Activated T-cell treated with anti-CD3 and anti-CD28 coated beads, Interleukin-2, amount 50 U/mL, for 72 hours (primary cell): ENCODE measurements at places on chromosomes 4 and X. TPM values are rescaled to one million over a fixed set of nuclear protein-coding genes. Genes with fewer than 3 reads are reported as not detected.
A peak's percentile ranks its signal among the peaks of the same experiment; 100 is the strongest.

- no peak for DNase-seq
Observed at GRCh38 chrX:131199091-131199490, 90.0 kb downstream of the IGSF1 start.

DNA sequence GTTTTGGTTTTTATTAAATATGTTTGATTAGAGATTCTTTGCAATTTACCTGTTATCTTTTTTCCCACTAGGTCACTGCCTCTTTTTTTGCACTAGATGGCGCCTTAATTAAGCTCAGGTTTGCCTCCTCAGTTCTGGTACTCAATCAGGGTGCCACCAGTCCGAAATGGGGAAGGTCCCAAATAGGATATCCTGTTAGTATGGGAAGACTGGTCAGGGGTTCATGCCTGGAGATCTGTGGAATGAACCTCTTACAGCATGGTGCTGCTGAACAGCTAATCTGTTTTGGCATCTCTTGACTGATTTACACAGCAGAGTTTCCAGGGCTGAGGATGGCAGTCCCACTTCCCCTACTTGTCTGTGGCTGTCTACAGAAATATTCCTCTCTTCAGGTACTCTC lies 24.2 kb upstream of the VSIG1 start:
- DNase-seq = no peak

Gene HPGDS
- not detected for total RNA-seq

GRCh38 chrX:119602701-119603255 lies 3.4 kb downstream of the NKRF start:
- no peak for DNase-seq

Gene CHRNA9
- not detected for total RNA-seq

GRCh38 chrX:106585478-106585877 lies 26.3 kb upstream of the RADX start:
- DNase-seq = no peak

- DNase-seq = peak; percentile 29
Observed at GRCh38 chr4:150302553-150302952, 224.3 kb downstream of the DCLK2 start.

Gene HSFX4
- not detected for total RNA-seq

Gene HELT
- not detected for total RNA-seq

Gene CXXC4
- not detected for total RNA-seq

DNA sequence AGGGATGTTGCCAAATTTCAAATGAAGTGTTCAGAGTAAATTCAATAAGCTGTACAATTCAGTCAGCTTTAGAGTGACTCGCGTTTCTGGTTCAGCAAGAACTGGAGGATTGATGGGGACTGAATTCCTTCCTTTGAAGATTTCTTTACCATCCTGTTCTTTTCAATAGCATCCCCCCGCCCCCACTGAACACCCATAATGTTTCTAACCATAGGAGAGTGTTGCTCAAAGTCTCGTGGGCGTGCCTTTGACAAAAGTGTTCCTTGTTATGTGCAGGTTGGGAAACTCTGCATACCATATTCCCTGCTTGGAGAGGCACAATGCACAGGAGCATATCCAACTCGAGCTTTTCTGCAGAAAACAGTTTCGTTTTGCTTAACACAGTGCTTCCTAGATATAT lies 323.5 kb upstream of the CASK start:
- no peak for DNase-seq

- DNase-seq = no peak
Observed at GRCh38 chrX:104420907-104421306, 145.1 kb upstream of the IL1RAPL2 start.

DNA sequence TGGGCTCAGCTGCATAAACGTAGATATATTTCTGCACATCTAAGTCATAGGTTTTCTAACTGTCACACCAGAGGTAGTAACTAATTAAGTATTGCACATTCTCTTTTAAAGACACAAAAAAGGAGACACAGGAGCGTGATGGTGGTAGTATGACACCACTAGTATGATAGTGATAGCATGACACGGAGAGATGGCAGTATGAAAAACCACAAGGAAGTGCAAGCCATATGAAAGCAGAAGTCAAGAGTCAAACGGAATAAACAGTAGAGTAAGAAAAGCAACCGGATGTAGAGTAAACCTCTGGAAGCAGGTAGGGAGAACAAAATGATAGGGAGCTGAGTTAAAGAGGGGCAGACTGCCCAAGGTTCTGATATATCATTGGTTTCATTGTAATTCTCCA lies 382.2 kb upstream of the INTU start:
- no peak for DNase-seq

GRCh38 chr4:146900295-146900694 lies 45.4 kb downstream of the TTC29 start:
- no peak for DNase-seq

DNA sequence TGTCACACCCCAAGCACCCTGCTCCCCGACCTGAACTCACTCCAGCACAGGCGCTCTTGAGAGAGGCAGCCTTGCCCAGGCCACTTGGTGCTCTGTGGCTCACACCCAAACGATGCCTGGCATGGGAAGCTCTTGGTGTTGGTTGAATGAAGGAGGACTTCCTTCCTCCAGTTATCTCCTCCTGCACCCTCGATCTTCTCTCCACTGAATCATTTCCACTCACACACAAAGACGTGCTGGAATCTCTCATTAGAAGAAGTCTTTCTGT lies 90.5 kb upstream of the TRIM2 start:
- no peak for DNase-seq

Gene SPANXB1
- not detected for total RNA-seq

DNA sequence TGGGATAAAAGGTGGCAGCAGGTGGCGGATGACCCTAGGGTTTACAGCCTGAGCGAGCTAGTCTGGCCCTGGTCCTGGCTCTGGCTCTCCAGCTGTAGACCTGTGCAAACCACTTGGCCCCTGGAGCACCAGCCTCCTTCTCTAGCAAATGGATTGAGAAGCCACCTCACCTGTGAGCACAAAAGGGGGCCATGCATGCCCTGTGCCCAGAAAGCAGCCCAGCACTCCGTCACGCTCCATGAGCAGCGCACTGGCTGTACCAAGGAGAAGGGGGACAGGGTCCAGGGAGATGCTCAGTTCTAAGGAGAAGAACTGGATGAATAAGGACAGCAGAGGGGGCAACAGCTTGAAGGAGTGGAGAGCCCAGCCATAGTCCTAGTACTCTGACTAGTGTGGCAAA lies 46.9 kb upstream of the C4orf50 start:
- DNase-seq = no peak

- no peak for DNase-seq
Observed at GRCh38 chrX:1554469-1555210, 17.7 kb upstream of the P2RY8 start.

DNA sequence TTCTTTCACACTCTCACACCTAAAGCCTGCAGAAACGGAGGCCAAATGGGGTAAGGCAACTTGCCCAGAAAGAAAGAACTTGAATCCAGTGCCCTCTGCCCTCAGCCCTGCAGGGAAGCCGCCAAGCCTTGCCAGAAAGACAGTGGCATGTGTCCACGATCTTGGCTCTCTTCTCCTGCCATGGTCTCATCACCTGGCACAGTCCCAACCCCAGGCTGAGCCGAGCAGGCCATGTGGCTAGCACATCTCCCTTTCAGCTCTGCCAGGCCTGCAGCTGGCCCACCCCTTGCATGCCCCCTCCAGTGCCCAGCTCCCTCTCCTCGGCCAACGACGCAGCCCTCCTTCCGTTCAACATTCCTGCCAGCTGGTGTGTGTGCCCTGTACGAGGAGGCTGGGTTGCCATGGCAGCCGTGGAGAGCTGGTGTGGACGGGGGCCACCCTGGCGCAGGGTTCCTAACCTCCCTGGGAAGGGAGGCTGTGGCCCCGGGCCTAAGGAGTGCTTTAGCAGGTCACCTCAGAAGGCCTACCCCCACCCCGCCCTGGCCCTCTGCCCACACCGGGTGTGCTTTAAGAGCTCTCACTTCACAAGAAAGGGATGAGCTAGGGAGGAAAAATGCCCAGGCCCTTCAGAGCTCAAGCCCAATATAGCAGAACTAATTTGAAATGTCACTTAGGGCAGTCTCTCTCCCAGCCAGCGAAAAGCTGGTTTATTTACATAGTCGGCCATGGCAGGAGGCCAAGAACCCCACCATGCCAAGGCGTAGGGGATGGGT lies 73.0 kb upstream of the PJA1 start:
- no peak for DNase-seq

Gene KIT
- total RNA-seq = 0.22 TPM

Gene ARHGAP6
- total RNA-seq = not detected

Gene NPY5R
- total RNA-seq = not detected

DNA sequence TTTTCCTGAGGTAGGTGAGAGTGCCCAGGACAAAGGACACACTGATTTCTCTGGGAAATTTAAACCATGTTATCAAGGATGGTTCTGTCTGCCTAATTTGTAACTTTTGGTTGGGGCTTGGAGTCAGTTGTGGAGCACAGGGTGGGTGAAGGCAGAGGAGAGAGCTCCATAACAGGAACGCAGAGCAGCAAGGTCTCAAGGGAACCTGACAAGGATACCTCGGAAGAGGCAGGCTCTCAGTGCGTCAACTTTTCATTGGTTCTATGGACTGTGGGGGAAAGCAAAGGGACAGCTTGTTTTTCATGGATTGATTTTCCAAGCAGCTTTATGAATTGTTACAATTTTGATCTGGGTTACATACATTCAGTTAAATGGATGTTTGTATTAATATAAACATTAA lies 110.4 kb downstream of the SLIT2 start:
- DNase-seq = no peak

Gene SLC2A9
- 1.7 TPM for total RNA-seq

Gene GPR143
- total RNA-seq = not detected

- no peak for DNase-seq
Observed at GRCh38 chrX:13937370-13938050, 92.2 kb downstream of the GEMIN8 start.

DNA sequence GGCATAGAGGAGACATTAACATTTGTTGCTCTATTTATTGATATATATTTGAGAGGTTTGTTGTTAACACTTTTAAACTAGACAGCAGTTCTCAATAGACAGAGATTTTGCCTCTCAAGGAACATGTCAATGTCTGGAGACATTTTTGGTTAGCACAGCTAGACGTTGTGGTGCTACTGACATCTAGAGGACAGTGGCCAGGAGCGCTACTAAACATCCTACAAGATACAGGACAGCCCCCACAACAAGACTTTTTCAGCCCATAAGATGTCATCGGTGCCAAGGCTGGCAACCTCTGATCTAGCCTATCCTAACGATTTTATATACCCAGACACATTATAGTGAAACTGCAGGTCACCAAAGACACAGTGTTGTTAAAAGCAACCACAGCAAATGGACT lies 18.4 kb upstream of the CTSO start:
- no peak for DNase-seq

- DNase-seq = no peak
Observed at GRCh38 chr4:156774422-156774821, 197.2 kb downstream of the PDGFC start.

Gene TRIM60
- not detected for total RNA-seq

DNA sequence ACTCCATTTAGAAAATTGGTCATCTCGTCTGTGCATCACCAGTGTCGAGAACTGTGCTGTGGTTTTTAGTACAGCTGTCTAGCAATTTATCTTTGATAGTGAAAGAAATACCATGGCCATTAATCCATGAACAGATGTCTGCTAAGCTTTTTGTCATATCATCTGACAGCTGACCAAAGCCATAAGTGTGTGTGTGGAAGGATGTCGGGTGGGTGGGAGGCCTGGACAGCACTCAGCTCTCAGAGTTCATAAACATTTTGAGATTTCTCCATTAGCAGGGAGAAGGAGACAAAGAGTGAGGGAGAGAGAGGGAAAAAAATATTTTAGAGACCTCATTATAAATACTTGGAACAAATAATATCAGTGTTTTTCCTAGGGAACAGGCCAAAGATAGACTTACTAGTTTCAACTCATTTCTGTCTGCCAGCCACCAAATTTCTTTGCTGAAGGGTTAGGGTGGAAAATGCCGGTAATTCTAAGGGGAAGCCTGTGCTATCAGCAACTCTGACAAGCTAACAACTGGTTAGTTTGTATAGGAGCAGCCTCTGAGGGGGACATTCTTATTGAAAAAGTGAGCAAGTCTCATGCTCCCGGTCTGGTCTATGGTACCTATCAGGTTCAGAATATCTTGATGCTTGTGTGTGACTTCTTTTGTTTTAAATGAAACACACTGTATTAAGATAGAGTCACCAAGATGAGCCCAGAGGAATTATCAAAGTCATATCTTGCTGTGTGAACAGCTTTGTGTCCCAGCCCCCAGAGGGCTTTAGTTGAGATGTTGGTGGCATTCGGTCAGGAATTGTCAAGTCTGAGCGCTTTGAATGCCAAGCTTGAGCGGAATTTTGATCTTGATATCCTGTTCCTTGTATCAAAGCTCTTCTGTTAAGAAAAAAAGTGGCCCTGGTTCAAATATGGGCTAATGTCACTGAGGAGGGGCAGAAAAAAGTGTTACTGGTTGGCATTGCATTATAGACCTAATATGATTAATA lies 41.9 kb upstream of the PDLIM3 start:
- DNase-seq = no peak

GRCh38 chr4:19346636-19347035 lies 905.1 kb upstream of the SLIT2 start:
- no peak for DNase-seq

Gene TRMT44
- 26.7 TPM for total RNA-seq

DNA sequence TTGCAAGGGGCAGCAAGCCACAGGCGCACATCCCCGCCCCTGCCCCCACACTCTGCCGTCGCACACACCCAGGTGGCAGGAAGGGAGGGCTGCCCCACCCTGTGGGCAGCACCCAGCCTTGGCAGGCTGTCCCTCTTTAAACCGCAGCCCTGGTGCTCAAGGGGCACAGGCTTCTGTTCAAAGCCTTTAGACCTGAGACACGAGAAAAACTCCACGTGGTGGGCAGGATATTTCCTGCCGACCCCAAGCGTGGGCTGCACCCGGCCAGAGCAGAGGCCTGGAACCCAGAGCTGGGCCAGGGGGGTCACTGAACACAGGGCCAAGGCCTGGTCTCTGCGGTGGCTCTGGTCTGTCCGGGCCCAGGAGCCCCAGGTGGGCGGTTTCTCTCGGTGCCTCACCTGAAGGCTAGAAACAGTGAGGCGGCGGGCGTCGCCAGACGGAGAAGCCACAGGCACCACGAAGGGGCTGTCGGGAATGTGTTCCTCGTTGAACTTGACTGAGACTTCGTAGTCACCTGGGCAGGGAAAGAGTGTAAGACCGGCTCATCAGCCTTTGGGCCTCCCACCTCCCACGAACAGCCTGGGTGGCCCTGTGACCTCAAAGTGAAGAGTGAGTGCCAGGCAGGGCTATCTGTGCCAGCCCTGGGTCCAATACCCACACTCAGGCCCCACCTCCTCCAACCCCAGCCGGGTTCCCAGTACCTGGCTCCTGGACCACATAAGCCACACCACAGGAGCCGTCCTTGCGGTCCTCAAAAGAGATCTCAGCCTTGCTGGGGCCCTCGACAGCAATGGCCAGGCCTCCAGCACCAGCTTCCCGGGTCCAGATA lies 23.0 kb downstream of the FLNA start:
- DNase-seq = no peak
